Activated CD4-positive, alpha-beta memory T cell treated with anti-CD3 and anti-CD28 coated beads for 36 hours (primary cell): ENCODE measurements at places on chromosomes 5 and 9. TPM values are rescaled to one million over a fixed set of nuclear protein-coding genes. Genes with fewer than 3 reads are reported as not detected.
A peak's percentile ranks its signal among the peaks of the same experiment; 100 is the strongest.

DNA sequence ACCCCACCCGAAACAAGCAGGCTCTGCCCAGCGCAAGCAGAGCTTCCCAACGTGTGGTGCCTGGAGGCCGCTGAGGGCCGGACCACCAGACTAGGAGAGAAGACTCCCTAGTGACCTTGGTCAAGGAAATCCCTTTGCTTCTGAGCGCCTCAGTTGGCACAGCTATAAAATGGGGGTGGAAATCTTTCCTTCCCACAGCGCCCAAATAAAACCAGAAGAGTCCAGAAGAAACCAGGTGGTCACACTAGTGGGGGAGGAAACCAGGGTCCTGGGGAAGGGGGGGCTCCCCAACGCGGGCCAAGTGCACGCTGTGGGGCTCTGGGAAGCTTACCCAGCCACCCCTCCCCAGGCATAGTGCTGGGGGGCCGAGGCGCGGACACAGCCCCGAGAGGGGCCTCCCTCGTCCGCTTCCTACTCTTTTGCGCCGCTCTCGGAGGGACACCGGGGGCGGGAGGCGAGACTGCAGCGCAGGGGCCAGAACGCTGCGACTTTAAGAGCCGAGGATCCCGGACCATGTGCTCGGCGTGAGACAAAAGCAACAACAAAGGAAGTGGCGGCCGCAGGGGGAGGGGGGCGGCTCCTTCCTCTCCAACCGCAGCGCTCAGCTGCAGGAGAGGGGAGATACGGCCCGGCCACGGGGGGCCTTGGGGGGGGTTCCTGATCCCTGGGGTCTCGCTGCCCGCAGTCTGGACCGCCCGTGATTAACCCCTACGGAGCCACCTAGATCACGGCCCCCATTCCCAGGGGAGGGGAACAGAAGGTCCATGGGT, 885 bp downstream of the RNF44 start:
- H3K4me3 ChIP-seq = peak overlapping the region; percentile 92
- H3K27ac ChIP-seq = peak overlapping the region; percentile 97
- peak; percentile 89 for DNase-seq

GRCh38 chr9:34520096-34520495, 2.7 kb downstream of the ENHO start:
- H3K27ac ChIP-seq = no peak overlapping the region
- H3K4me3 ChIP-seq = no peak overlapping the region
- no peak for DNase-seq
- peaks cover 14% of the 10 kb centered on the region for H3K4me1 ChIP-seq
- H3K27me3 ChIP-seq = peaks cover 4% of the 10 kb centered on the region

DNA sequence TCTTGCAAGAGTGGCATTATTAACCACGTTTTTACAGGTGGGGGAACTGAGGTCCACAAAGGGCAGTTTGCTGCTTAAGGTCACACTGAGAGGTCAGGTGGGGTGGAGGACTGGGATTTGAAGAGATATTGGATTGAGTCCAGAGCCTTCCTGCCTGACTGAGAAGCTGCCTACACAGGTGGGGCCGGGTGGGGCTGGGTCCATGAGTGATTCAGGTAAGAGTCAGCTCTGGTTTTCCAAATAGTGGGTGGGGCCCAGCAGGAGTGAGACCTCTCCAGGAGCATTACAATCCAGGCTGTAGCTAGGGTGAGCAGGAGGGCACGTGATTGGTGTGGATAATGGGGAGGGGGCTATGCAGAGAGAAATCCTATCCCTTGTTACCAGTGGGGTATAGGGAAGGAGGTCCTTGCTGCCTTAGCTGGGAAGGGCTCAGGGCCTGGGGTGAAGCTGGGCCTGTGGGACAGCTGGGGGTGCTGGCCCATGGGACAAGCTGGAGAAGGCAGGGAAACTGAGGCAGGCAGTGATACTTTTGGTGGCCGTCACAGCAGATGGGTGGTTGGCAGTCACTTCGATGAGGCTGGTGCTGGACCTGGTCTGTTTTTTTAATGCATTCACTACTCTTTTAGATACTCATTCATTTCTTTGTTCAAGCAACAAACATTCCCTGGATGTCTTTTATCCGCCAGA, 2.9 kb upstream of the PTGS1 start:
- no peak overlapping the region for H3K4me3 ChIP-seq
- no peak for DNase-seq
- no peak overlapping the region for H3K27ac ChIP-seq
- no peaks in the 10 kb centered on the region for H3K36me3 ChIP-seq
- H3K4me1 ChIP-seq = peaks cover 9% of the 10 kb centered on the region

GRCh38 chr5:60333005-60333571, 366.9 kb downstream of the DEPDC1B start:
- no peaks in the 10 kb centered on the region for H3K4me1 ChIP-seq
- no peaks in the 10 kb centered on the region for H3K36me3 ChIP-seq
- no peak overlapping the region for H3K27ac ChIP-seq
- H3K4me3 ChIP-seq = no peak overlapping the region
- H3K27me3 ChIP-seq = no peaks in the 10 kb centered on the region
- no peak for DNase-seq

The CARTPT gene
- total RNA-seq = not detected
